ENCODE measurements at places on chromosomes 6 and 20.

DNA sequence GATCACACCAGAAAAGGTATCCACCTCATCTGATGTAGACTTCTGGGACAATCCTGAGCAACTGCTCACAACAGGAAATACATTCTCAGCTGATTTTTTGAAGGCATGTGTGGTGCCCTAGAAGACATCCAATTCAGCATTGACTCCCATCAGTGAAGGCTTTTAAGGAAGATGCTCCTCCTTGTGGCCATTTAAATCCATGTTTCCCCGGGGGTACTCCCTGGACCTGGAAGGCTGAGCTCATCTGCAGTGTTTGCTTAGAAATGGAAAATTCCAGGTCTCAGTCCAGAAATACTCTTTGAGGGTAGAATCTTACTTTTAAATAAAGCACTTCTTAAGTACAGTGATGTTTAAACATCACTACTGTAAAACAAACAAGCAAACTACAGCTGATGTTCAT, 195.5 kb upstream of the PDE10A start:
- DNase-seq, result no peak

DNA sequence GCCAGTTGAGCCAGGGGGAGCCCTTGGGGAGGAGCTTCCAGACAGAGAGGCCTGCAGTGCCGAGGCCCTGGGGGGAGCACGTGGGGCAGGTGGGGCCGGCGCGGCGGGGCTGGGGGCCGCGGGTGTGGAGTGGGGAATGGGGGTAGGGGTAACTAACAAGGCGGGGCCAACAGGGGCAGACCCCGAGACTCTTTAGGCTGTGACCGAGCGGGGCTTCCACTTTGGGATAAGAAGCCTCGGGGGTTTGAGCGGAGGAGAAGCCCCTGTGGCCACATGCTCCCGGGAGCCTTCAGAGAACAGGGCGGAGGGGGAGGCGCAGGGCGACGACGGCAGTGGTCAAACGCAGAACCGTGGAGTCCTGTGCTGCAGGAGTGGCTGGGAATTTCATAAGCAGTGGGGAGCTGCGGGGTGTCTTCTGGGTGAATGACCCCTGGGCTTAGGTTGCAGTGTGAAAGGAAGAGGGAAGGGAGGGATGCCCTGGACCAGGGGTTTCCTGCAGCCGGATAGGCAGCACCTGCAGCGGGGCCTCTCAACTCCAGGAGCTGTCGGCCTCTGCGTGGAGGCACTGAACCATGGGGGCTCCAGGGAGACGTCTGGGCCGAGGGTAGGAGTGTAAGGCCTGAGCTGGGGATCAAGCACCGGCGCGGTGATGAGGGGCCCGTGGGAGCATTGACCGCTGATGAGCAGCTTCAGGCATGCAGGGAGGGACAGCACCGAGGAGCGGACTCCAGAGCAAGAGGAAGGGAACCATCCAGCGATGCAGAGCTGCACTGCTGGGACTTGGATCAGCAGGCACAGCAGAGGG, 121.0 kb downstream of the SYNDIG1 start:
- DNase-seq, result no peak

- DNase-seq, result no peak
Measured at GRCh38 chr6:41519745-41520699, 26.2 kb upstream of the FOXP4 start.

DNA sequence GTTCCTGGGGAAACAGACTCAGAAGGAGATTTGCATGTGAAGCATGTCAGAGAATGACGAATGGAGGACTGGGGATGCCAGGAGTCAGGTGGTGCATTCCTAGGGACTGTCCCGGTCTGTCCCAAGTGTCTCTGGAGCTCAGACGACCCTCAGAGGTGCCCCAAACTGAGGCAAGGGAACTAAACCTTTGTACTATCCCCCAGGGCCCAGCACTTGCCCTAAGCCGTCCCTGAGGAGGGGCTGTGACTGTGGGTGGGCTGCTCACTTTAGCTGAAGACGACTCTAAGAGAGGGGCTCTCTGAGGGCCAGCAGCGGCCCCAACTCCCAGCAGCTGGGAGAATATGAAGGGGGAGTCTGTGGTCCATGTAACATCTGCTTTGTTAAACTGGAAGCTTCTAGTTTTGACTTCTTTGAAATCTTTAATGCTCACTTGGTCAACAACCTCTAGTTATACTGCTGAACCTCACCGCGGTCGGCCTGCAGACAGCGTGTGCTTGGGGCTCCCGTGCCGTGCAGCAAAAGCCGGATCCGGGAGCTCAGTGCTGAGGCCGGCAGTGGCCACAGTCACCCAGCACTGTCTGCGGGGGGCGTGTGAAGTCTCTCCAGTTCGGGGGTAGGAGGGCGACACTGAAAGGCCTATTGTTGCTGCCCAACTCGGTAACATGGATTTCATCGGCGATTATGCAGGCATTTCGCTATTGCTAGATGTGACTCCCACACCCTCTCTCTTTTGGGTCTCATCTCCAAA, 34.2 kb downstream of the TUBB2B start:
- no peak for DNase-seq

DNA sequence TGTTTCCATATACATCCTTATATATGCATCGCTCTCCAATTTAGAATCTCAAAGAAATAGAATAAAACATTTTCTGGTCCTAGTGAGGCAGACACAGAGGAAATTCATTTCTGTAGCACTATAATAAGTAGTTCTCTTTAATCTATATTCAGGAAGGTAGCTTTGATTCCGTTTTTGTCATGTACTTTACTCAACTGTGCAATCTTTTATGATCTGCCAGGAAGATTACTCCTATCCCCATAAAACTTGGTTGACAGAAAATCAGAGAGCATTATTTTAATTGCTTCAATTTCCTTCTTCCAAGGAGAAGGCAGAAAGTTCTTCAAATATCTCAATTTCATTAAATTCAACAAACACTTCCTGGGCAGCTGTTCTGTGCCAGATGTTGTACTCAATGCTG, 10.6 kb upstream of the CLIC5 start:
- DNase-seq, result no peak

DNA sequence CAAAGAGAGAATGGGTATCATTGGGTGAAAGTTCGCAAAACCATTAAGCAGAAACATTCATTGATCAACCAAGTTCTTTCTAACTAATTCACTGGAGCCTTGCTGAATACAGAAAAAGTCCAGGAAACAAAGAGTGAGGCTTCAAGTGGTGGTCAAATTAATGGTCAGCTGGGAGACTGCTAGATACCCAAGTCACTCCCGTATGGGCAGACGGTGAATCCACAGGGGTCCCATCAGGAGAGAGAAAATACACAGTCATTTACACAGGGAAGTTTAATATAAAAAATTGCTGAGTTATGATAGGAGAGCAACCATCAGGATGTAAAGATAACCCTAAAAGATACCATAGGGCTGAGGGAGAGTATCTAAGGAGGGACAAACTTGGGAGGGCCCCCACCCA, 198.7 kb upstream of the DTNBP1 start:
- no peak for DNase-seq

GRCh38 chr6:167789358-167789757, 37.4 kb upstream of the AFDN start:
- DNase-seq, result no peak

DNA sequence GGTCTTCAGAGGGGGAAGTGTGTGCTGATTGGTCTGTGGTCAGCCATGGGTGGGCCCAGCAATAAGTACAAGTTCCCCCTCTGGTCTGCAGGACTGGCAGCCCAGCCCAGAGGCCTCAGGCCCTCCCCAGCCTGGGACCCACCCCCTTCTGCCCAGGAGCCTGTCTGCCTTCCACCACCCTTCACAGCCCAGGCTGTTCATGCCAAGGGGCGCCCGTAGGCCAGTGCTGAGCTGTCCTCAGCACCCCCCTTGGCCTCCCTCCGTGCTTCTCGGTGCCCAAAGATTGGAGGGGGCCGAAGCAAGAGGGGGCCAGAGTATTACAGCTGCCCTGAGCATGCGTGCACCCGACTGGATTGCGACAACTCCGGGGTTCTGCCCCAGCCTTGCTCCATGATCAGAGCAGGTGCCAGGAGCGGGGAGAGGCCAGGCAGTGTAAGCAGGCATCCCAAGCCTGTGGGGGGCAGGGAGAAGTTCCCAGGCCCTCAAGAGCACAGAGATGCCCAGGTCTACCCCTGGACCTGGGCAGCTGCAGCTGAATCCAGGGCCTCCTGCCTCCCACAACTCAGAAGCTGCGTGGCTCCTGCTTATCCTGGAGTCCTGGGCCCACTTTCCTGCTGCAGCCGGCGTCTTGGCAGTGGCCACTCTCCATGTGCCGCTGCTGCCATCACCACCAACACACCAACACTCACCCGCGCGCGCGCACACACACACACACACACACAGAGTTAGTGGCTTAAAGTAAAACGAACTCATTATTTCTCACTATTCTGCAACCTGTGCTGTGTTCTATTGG, 33.3 kb downstream of the CST9L start:
- peak; percentile 72 for DNase-seq

DNA sequence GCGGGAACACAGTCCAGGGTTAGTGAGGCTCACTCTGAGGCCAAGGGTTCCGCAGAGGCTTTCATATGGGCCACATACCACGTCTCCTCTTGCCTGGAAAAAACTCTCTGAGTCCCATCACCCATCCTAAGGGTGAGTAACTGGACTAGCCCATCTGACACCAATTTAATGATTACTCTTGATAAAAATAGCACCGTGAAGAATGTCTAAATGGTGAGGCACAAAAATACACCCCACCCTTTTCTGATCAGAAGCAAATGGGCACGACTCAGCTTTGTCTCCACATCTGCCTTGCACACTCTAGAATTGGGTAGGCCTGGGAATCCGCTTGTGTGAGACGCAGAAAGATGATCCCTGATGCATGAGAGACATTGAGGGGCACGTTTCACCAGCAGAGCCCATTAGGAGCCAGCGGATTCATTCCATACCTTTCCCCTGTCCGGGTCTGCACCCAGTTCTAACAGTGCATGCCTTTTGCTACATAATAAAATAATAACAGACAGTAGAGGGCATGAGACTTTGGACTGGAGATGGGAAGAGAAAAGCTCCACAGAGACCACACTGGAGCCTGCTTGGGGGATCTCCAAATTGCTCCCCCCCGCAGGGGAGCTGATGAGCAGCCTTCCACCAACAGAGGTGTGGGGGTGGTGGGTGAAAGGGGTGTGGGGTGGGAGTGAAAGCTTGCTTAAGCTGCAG, 110.0 kb upstream of the KCNK16 start:
- no peak for DNase-seq

GRCh38 chr6:70764706-70765105, 97.0 kb downstream of the SMAP1 start:
- no peak for DNase-seq

DNA sequence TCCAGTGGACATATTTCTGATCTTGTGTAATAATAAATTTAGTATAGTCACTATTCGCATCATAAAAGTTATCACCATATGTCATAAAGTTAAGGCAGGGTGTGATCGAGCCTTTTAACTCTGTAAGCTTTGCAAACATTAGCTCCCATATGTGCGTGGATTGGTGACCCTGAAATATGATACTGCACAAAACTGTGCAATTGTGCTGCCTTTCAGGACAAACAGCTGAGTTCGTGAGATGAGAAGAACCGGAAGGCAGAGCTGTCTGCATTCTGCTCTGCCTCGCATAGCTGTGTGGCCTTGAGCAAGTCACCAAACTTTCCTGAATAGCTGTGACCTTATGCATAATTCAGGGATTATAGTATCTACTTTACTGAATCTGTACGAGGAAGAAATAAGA, 3.2 kb upstream of the PLEKHG1 start:
- no peak for DNase-seq

DNA sequence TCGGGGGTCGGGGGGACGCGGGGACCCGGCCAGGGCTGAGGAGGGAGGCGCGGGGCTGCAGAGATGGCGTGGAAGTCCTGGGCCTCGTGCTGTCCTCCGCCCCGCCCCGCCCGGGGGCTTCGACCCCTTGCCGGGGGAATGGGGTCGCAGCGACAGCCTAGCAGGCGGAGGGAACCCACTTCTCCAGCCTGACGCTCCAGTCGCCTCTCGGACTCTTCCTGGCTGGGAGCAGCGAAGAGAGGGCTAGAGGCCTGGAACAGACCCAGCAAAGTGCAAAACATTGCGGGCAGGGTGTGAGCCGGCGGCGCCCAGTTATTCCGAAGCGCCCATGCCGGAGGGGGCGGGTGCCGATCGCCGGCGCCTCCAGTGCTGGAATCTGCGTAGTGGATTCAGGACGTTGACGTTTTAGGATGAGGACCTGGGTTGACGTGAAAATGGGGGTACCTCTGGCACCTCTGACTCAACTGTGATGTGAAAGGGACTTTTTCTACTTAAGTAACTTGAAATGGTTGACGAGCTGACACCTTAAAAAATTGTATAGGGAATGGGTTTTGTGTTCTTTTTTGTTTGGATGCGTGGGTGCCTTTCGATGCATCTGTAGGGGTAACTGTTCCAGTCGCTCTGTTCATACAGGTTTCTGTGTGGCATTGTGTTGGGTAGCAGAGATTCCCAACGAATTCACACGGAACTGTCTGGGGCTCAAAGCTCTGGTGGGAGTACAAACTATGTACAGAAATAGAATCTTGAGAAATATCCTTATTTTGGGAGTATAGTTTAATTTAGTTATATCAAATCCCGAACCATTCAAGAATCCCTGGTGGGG, 1.4 kb downstream of the SLC35F1 start:
- DNase-seq, result no peak

GRCh38 chr6:125722886-125723285, 26.5 kb upstream of the HEY2 start:
- no peak for DNase-seq

DNA sequence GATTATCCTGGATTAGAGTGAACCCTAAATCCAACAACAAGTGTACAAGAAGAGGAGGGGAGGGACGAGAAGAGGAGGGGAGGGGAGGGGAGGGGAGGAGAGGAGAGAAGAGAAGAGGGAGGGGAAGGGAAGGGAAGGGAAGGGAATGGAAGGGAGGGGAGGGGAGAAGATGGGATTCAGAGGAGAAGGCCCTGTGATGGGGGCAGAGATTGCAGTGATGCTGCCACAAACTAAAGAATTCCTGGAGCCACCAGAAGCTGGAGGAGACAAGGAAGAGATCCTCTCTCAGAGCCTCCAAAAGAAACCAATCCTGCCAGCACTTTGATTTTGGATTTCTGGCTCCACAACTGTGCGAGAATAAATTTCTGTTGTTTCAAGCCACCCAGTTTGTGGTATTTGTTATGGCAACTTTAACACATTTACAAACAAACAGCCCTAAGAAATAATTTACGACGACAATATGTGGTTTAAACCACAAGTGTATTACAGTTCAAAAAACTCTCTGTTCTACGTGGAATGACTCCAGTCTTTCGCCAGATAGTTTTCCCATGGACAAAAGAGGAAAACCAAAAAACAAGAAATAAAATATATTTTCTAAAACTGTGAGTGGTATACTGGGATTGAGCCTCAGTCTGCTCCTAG, 235.4 kb downstream of the HDGFL1 start:
- DNase-seq, result no peak

- DNase-seq, result no peak
Measured at GRCh38 chr6:34341481-34341971, 50.9 kb downstream of the NUDT3 start.

DNA sequence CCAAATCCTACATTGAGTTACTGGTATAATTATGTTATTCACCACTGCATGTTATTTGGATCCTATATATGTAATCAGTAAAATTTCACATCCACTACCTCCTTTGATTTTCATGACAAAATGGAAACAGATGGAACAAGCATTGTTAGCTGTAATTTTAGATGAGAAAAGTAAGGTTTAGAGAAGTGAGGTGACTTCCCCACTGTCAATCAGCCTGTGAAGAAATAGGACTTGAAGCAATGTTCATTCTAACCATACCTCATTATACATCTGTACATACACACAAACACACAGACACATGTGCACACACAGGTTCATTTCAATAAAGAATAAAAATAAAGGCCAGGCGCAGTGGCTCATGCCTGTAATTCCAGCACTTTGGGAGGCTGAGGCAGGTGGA, 23.7 kb upstream of the QKI start:
- DNase-seq, result no peak

Measured in suprapubic skin (tissue), 4 donors.